Bronchial smooth muscle cell (primary cell): ENCODE measurements at places on chromosomes 5 and 9. TPM values are rescaled to one million over a fixed set of nuclear protein-coding genes. Genes with fewer than 3 reads are reported as not detected.

Gene ZBTB6
- 8.2 and 12.6 TPM in 2 replicates for total RNA-seq

Gene LHX3
- total RNA-seq: not detected in 2 replicates

Gene LRRC70
- total RNA-seq: 0.26 and 0.79 TPM in 2 replicates

Gene ZCCHC9
- 20.9 and 32.0 TPM in 2 replicates for total RNA-seq

Gene SPAAR
- under 0.01 and 0.17 TPM in 2 replicates for total RNA-seq

Gene ANKRD34B
- not detected in 2 replicates for total RNA-seq

Gene PCDHGB7
- total RNA-seq: 5.2 and 9.9 TPM in 2 replicates

Gene ANKRD18A
- not detected in 2 replicates for total RNA-seq

Gene GAS1
- 48.3 and 50.0 TPM in 2 replicates for total RNA-seq

Gene OLFM1
- 1.1 and 4.5 TPM in 2 replicates for total RNA-seq

Gene ITGA2
- total RNA-seq: 8.3 and 29.0 TPM in 2 replicates

Gene TUSC1
- total RNA-seq: 3.5 and 3.8 TPM in 2 replicates

Gene SV2C
- not detected in 2 replicates for total RNA-seq

Gene LEAP2
- 0.16 and 0.34 TPM in 2 replicates for total RNA-seq

Gene KCTD16
- total RNA-seq: 0.26 and 0.47 TPM in 2 replicates

Gene ADGRV1
- total RNA-seq: 0.16 and 0.17 TPM in 2 replicates

Gene FOXD4L3
- total RNA-seq: not detected in 2 replicates

Gene CCDC183
- 0.32 and 0.43 TPM in 2 replicates for total RNA-seq

Gene ENTR1
- 19.5 and 22.6 TPM in 2 replicates for total RNA-seq

Gene NKD2
- 0.16 and 4.0 TPM in 2 replicates for total RNA-seq

Gene SUSD3
- 0.32 and 0.94 TPM in 2 replicates for total RNA-seq

Gene C5
- 3.9 and 5.7 TPM in 2 replicates for total RNA-seq

Gene RNF208
- 0.09 and 0.16 TPM in 2 replicates for total RNA-seq

Gene SVEP1
- total RNA-seq: 28.2 and 62.5 TPM in 2 replicates

Gene SGCD
- 4.4 and 10.2 TPM in 2 replicates for total RNA-seq

Gene CTNNA1
- 457 and 496 TPM in 2 replicates for total RNA-seq

Gene BTNL3
- total RNA-seq: not detected in 2 replicates

Gene CACNA1B
- under 0.01 TPM in 2 replicates for total RNA-seq

Gene GPX8
- total RNA-seq: 62.9 and 72.0 TPM in 2 replicates

Gene PCDH1
- under 0.01 and 0.26 TPM in 2 replicates for total RNA-seq

Gene AIF1L
- total RNA-seq: 0.16 and 6.8 TPM in 2 replicates

Gene ANKRD31
- total RNA-seq: 0.09 and 0.16 TPM in 2 replicates

Gene GABBR2
- 0.43 TPM in 1 of 2 replicates, not detected in the other for total RNA-seq

Gene ZNF622
- total RNA-seq: 62.9 and 72.5 TPM in 2 replicates

Gene PDZD2
- 0.09 and 0.16 TPM in 2 replicates for total RNA-seq

Gene GPR150
- total RNA-seq: under 0.01 and 0.32 TPM in 2 replicates

Gene CCIN
- 0.79 and 2.8 TPM in 2 replicates for total RNA-seq

Gene UNC5A
- not detected in 2 replicates for total RNA-seq

Gene PCDHB12
- 0.16 and 0.86 TPM in 2 replicates for total RNA-seq

Gene EQTN
- total RNA-seq: not detected in 2 replicates

Gene NEUROG1
- not detected in 2 replicates for total RNA-seq

Gene ANXA2R
- 2.5 and 5.7 TPM in 2 replicates for total RNA-seq

Gene PCDHB6
- 0.16 and 0.17 TPM in 2 replicates for total RNA-seq

Gene BARHL1
- total RNA-seq: not detected in 2 replicates

Gene OR1J4
- total RNA-seq: not detected in 2 replicates

Gene NTRK2
- total RNA-seq: under 0.01 and 0.26 TPM in 2 replicates
